ENCODE measurements at places on chromosomes 1 and 21.

DNA sequence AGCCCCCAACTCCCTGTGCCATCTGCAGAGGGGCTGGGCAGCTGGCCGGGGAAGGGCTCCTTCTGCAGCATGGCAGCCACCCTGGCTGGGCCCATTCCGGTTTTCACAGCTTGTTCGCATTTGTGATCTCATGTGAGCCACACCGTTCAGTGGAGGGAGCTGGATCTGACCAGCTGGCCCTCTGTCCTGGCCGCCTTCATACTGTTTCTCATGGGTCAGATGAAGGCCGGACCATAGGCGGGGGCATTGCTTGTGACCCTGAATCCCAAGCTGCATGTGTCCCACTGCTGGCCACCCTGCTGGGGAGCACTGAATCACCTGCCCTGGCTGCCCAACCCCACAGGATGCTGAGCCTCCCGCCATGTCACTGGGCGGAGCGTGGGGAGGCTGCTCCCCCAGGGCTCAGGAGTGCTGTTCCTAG is 36.4 kb upstream of the PRSS38 start:
- DNase-seq, result no peak

DNA sequence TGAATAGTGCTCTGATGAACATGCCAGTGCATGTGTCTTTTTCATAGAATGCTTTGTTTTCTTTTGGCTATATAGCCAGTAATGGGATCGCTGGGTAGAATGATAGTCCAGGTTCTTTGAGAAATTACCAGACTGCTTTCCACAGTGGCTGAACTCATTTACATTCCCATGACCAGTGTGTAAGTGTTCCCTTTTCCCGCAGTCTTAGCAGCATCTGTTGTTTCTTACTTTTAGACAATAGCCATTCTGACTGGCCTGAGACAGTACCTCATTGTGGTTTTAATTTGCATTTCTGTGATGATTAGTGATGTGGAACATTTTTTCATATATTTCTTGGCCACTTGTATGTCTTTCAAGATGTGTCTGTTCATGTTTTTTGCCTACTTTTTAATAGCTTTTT is 784.5 kb downstream of the USP25 start:
- no peak for DNase-seq

- no peak for DNase-seq
These were observed 205.6 kb upstream of the KAZN start for GRCh38 chr1:14392859-14393365.

DNA sequence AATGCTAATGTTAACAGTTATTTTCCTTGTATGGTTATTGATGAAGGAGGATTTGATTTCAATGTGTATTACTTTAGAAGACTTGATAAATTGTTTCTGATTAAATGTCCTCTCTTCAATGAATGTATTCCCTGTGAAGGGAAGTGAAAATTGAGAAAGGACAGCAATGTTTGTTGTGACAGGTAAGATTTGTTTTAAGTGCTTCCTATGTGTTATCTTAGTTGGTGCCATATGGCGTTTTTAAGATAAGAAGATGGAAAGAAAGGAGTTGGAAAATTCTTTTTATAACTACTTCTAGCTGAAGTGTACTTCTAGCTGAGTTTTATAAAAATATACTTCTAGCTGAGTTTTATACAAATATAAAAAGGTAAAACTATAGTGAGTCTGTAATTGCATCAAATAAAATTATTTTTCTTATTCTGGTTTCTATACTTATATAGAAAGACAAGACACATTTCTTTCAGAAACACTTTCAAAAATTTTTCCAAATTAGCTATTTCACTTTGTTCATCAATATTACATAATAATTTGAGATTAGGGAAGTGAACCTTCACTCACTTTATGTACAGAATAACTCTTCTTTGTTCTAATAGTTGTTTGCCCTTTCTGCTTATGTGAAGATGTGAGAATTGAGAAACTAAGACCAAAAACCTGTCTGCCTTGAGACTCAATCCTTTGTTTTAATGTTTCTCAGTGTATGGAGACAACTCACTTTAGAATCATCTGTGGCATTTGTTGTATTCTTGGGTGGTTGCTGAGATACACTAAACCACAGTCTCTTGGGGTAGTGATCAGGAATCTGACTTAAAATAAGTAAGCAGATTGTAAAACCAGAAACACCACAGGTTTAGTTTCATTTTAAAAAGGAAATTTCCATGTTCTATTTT is 382.9 kb upstream of the B3GALT2 start:
- no peak for DNase-seq

Data from stimulated activated CD4-positive, alpha-beta T cell treated with anti-CD3 and anti-CD28 coated beads, Interleukin-1b, Interleukin-23, amount 100 ng/mL, for 1 hour (primary cell).